ENCODE measurements at places on chromosomes 7 and 10. TPM values are rescaled to one million over a fixed set of nuclear protein-coding genes. Genes with fewer than 3 reads are reported as not detected.

The CTTNBP2 gene
- 4.6 TPM for total RNA-seq

- DNase-seq, result no peak
- H3K27me3 ChIP-seq, result no peaks in the 10 kb centered on the region
- H3K4me1 ChIP-seq, result peaks cover 22% of the 10 kb centered on the region
- H3K36me3 ChIP-seq, result no peaks in the 10 kb centered on the region
- no peak overlapping the region for H3K27ac ChIP-seq
- no peak overlapping the region for H3K4me3 ChIP-seq
Measured at GRCh38 chr10:132957131-132957530, 14.8 kb upstream of the CFAP46 start.

DNA sequence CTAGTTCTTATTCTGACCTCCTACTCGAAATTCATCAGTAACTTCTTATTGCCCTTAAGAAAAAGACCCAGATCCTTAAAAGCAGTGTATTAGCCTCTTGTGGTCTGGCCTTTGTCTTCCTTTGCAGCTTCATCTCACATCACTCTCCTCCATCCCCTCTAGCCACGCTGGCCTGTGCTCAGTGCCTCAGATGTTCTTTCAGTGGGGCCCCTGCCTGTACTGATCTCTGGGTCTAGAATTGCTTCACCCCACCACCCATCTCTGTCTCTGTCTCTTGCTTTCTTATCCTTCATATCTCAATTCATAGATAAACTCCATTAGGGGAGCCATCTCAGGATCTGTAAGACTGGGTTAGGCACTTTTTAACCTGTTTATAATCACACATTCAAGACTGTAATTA, 1178.5 kb upstream of the C7orf33 start:
- no peaks in the 10 kb centered on the region for H3K4me1 ChIP-seq
- H3K27me3 ChIP-seq, result no peaks in the 10 kb centered on the region
- no peak overlapping the region for H3K27ac ChIP-seq
- H3K36me3 ChIP-seq, result no peaks in the 10 kb centered on the region
- H3K4me3 ChIP-seq, result no peak overlapping the region
- no peak for DNase-seq

The CPEB3 gene
- total RNA-seq, result 11.4 TPM

DNA sequence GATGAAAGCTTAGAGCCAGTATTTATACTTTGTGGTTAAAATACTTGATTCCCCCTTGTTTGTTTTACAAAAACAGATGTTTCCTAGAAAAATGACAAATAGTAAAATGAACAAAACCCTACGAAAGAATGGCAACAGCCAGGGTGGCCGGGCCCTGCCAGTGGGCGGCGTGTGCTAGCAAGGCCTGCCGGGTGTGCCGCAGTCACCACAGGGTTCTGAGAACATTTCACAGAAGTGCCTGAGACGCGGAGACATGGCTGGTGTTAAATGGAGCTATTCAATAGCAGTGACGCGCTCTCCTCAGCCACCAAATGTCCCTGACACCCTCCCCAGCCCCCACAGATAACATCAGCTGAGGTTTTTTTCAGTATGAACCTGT, 14.5 kb downstream of the GPR146 start:
- peaks cover 10% of the 10 kb centered on the region for H3K36me3 ChIP-seq
- H3K27ac ChIP-seq, result peak overlapping the region; percentile 64
- peaks cover 49% of the 10 kb centered on the region for H3K4me1 ChIP-seq
- H3K4me3 ChIP-seq, result no peak overlapping the region
- H3K27me3 ChIP-seq, result no peaks in the 10 kb centered on the region

- H3K4me3 ChIP-seq, result no peak overlapping the region
- no peak for DNase-seq
- no peaks in the 10 kb centered on the region for H3K36me3 ChIP-seq
- H3K27ac ChIP-seq, result no peak overlapping the region
- H3K27me3 ChIP-seq, result no peaks in the 10 kb centered on the region
Measured at GRCh38 chr7:91843831-91844230, 36.7 kb downstream of the MTERF1 start.

- no peaks in the 10 kb centered on the region for H3K4me1 ChIP-seq
- H3K27ac ChIP-seq, result no peak overlapping the region
- H3K36me3 ChIP-seq, result no peaks in the 10 kb centered on the region
- no peak overlapping the region for H3K4me3 ChIP-seq
- H3K27me3 ChIP-seq, result no peaks in the 10 kb centered on the region
Measured at GRCh38 chr10:96502561-96503282, 11.0 kb downstream of the TLL2 start.

DNA sequence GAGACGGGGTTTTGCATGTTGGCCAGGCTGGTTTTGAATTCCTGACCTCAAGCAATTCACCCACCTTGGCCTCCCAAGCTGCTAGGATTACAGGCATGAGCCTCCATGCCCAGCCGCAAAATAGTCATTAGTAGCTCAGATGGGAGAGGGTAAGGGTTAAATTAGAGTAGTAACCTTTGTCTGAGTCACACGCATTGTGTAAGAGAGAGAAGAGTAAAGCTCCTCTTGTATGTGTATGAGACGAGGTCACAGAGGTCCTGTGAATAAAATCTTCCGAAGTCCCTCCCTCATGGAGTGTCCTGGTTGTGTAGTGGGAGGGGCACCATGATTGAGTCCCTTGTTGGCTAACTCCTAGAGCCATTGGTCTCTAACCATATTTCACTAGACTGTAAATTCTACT, 85.2 kb upstream of the CDC14C start:
- H3K4me1 ChIP-seq, result no peaks in the 10 kb centered on the region
- H3K36me3 ChIP-seq, result no peaks in the 10 kb centered on the region
- no peak overlapping the region for H3K4me3 ChIP-seq
- no peak overlapping the region for H3K27ac ChIP-seq
- H3K27me3 ChIP-seq, result no peaks in the 10 kb centered on the region

- no peak overlapping the region for H3K4me3 ChIP-seq
- no peak for DNase-seq
- no peaks in the 10 kb centered on the region for H3K36me3 ChIP-seq
- no peak overlapping the region for H3K27ac ChIP-seq
- no peaks in the 10 kb centered on the region for H3K27me3 ChIP-seq
Measured at GRCh38 chr7:88386665-88387156, 80.0 kb upstream of the STEAP4 start.

- no peak for DNase-seq
- no peaks in the 10 kb centered on the region for H3K36me3 ChIP-seq
- no peak overlapping the region for H3K4me3 ChIP-seq
- no peaks in the 10 kb centered on the region for H3K27me3 ChIP-seq
Measured at GRCh38 chr10:6300106-6300783, 97.5 kb downstream of the PFKFB3 start.

DNA sequence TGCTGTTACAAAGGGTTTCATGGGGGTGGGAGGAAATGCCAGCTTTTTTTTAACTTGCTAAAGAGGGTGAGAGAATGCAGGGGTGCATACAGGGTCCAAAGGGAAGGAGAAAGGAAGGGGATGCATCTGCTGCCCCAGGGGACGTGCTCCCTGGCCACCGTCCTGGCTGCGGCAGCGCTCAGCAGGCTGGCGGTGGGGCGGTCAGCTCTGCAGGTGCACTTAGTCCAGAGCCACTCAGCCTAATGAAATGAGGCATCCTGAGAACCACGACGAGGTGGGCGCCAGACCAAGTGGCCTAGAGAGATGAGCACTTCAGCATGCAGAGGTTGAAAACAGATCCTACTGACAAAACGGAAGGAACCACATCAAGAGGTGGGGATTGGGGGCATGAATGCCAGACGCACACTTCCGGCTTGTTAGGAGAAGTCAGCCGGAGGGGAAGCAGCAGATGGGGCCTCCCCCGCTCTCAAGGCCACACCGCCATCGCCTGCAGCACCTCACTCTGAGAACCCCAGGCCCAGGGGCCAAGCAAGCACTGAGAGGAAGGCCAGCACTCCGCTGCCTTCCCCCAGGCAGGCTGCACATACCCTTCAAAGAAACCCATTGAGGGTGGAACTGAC, 94.5 kb downstream of the MAD1L1 start:
- no peak overlapping the region for H3K4me3 ChIP-seq
- no peaks in the 10 kb centered on the region for H3K36me3 ChIP-seq
- no peak overlapping the region for H3K27ac ChIP-seq
- H3K27me3 ChIP-seq, result no peaks in the 10 kb centered on the region
- no peak for DNase-seq
- H3K4me1 ChIP-seq, result no peaks in the 10 kb centered on the region

DNA sequence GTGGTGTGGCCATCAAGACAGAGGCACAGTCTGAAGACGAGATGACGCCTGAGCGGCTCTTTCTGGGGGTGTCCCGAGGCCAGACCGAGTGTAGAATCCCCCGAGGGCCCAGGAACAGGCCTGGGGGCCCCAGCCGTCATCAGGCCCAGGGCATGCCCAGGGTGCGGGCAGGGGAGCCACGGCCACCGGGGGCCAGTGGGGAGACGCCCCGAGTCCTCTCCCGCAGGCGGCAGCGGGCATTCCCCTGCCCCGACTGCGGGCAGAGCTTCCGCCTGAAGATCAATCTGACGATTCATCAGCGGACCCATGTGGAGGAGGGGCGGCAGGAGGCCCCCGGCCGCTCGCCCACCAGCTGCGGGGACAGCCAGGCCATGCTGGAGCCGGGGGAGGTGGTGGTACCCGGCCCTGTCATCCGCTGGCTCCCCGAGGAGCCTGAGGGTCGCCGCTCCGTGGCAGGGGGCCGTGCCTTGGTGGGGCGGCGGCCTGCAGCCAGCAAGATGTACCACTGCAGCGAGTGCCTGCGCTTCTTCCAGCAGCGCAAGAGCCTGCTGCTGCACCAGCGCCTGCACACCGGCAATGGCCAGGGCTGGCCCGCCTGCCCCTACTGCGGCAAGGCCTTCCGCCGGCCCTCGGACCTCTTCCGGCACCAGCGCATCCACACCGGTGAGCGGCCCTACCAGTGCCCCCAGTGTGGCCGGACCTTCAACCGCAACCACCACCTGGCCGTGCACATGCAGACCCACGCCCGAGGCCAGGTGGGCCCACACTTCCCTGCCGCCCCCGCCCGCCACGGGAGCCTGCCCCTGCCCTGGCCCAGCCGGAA, 19.7 kb downstream of the ZNF783 start:
- peaks cover 34% of the 10 kb centered on the region for H3K36me3 ChIP-seq
- no peak for DNase-seq
- no peak overlapping the region for H3K27ac ChIP-seq
- peaks cover 15% of the 10 kb centered on the region for H3K4me1 ChIP-seq
- H3K4me3 ChIP-seq, result no peak overlapping the region
- H3K27me3 ChIP-seq, result no peaks in the 10 kb centered on the region

GRCh38 chr10:103921750-103922195, 3.8 kb upstream of the STN1 start:
- no peaks in the 10 kb centered on the region for H3K27me3 ChIP-seq
- peaks cover 15% of the 10 kb centered on the region for H3K4me1 ChIP-seq
- no peaks in the 10 kb centered on the region for H3K36me3 ChIP-seq
- no peak overlapping the region for H3K27ac ChIP-seq
- DNase-seq, result no peak
- H3K4me3 ChIP-seq, result no peak overlapping the region

The LBX1 gene
- total RNA-seq, result not detected

GRCh38 chr7:1651031-1651446, 19.0 kb upstream of the ELFN1 start:
- H3K4me1 ChIP-seq, result peaks cover 25% of the 10 kb centered on the region
- no peak for DNase-seq
- H3K4me3 ChIP-seq, result no peak overlapping the region
- no peaks in the 10 kb centered on the region for H3K36me3 ChIP-seq
- no peak overlapping the region for H3K27ac ChIP-seq

- no peaks in the 10 kb centered on the region for H3K36me3 ChIP-seq
- peak; percentile 13 for DNase-seq
- no peak overlapping the region for H3K4me3 ChIP-seq
- H3K27me3 ChIP-seq, result no peaks in the 10 kb centered on the region
- no peaks in the 10 kb centered on the region for H3K4me1 ChIP-seq
Measured at GRCh38 chr7:24718977-24719491, 38.2 kb downstream of the GSDME start.

The CALML5 gene
- total RNA-seq, result not detected

- no peaks in the 10 kb centered on the region for H3K4me1 ChIP-seq
- no peak overlapping the region for H3K4me3 ChIP-seq
- no peaks in the 10 kb centered on the region for H3K27me3 ChIP-seq
- no peak for DNase-seq
- no peaks in the 10 kb centered on the region for H3K36me3 ChIP-seq
Measured at GRCh38 chr10:106479636-106480035, 684.9 kb downstream of the SORCS1 start.

DNA sequence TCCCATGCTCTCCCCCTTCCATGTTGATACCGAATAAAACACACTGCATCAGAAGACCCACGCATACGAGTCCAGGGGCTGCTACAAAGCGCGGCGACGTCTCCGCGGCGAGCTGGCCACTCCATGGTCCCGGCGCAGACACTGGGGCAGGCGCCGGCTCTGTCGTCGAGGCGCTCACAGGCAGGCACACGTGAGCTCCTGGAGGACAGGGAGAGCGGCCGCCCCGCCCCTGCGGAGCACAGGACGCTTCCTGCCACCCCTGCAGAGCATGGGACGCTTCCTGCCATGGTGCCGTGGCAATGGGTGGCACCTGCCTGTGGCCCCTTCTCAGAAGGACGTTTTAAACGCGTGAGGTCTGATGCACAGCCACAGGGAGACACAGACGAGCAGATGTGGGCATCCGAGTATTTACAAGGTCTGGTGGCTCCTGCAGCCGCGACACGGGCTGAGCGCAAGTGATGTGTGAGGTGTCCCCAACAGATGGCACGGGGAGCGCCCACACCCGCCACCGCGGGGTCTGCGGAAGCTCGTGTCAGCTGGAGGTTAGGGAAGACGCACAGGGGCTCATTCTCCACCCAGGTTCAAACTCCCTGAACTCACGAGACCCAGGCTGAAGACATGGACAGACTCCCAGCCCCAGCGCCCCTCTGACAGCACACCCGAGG, 21.4 kb upstream of the GPR146 start:
- peaks cover 6% of the 10 kb centered on the region for H3K36me3 ChIP-seq
- H3K4me1 ChIP-seq, result peaks cover 12% of the 10 kb centered on the region
- no peak overlapping the region for H3K27ac ChIP-seq
- no peak for DNase-seq
- no peak overlapping the region for H3K4me3 ChIP-seq
- H3K27me3 ChIP-seq, result no peaks in the 10 kb centered on the region

All from right atrium auricular region (tissue), 2 donors.